ENCODE measurements at places on chromosomes 6 and 20.

DNA sequence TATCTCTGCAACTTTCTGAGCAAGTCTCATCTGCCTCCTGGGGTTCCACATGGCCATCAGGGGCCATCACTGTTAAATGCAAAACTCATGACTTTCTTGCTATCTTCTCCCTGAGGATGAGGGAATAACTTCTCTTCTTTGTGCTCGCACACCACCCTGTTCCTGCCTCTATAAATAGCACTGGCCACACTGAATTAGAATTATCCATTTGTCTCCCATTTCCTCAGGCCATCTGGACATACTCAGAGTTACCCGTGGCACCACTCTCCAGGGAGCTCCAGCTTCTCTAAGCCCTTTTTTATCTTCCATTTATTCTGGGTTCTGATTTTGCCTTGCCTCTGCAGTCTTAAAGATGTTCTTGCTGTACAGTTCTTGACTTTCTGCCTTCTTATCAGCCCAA lies 72.8 kb upstream of the ECI2 start:
- DNase-seq: no peak

DNA sequence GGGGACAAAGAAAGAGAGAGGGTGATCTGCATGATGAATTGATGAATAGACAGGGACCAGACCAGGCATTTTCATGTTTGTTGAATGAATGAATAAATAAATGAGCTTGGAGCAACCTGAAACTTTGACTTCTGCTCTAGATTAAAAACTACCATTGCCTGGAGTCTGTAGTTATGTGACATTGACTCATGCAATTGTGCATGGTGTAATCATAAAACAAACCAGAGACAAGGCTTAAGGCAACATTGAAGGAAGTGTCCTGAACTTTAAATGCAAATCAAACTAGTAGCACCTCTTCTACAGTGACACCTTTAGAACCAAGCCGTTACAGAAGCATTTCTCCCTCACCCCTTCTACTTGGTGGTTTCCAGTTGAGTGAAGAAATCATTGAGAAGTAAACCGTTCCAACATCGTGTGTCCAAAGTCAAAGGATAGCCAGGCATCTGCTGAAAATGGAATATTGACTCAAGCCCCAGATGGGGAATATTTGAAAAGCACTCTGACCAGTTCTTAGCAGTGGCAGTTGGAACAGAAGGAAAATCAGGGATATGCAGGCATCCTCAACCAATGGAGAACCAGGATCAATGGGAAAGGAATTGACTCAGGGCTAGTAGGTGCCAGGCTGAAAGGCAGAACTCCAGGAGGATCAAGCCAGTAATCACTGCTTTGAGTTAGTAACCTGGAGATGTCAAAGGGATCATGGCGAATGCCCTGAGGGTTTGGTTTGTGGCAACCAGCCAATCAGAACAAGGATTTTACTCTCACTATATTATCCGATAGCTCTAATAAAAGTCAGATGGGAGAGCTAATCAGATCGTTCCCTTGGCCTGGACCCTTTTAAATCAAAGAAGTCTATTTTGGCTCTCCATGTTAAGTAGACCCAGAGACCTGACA lies 171.2 kb upstream of the TSHZ2 start:
- no peak for DNase-seq

DNA sequence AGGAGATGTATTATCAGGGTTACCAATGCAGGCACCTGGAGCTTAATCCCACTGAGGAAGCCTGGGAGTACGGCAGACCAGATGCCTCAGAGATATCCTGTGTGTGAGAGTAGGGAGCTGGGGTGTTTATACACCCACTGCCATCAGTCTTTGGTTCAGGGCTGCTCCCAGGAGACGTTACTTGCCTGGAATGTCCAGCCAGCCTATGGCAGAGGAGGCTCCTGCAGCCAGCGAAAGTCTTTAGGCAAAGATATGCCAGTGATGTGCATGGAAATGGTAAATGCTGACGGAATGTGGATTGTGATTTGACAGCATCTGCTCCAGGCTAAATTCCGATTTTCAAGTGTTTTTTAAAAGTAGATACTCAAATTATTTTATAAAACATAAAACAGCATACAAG lies 282.0 kb downstream of the BTBD3 start:
- no peak for DNase-seq

- DNase-seq: no peak
Measured at GRCh38 chr20:635893-636338, 17.1 kb downstream of the SRXN1 start.

- DNase-seq: no peak
Measured at GRCh38 chr6:94099072-94099471, 679.7 kb upstream of the EPHA7 start.

DNA sequence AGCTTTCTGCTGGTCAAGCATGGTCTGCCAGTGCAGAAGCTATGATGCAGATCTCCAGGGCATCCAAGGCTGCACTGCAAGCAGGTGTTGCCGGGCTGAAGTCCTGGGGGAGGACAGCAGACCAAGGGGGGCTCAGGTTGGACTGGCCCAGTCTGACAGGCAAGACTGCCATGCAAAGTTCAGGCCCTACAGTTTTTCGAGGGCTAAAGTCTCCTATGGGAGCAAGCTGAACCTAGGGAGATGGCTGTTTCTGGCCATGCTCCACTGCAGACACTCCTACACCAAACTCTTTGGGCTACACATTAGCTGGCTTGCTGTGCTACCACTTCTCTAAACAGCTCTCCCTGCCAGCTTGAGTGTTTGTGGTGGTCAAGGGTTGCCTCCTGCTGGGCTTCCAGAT lies 130.0 kb upstream of the SYNCRIP start:
- DNase-seq: no peak

- no peak for DNase-seq
Measured at GRCh38 chr20:21381619-21382018, 15.7 kb downstream of the NKX2-4 start.

DNA sequence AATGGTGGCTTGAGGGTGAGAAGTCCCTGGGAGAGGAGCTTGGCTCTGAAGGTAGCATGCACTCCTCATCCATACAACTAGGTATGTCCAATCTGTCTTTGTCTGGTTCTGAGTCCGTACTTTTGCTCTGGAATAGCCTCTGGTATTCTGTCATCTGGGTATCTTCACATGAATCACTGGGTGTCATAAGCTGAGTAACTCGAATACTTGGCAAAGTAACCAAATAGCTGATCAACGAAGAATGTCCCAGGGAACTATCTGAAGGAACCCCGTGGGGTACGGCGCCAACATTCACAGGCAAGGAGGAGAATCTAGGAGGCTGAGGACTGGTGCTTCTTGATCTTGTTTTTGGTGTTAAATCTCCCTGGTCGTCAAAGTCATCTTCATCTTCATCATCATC lies 184.8 kb downstream of the HIVEP2 start:
- DNase-seq: no peak

DNA sequence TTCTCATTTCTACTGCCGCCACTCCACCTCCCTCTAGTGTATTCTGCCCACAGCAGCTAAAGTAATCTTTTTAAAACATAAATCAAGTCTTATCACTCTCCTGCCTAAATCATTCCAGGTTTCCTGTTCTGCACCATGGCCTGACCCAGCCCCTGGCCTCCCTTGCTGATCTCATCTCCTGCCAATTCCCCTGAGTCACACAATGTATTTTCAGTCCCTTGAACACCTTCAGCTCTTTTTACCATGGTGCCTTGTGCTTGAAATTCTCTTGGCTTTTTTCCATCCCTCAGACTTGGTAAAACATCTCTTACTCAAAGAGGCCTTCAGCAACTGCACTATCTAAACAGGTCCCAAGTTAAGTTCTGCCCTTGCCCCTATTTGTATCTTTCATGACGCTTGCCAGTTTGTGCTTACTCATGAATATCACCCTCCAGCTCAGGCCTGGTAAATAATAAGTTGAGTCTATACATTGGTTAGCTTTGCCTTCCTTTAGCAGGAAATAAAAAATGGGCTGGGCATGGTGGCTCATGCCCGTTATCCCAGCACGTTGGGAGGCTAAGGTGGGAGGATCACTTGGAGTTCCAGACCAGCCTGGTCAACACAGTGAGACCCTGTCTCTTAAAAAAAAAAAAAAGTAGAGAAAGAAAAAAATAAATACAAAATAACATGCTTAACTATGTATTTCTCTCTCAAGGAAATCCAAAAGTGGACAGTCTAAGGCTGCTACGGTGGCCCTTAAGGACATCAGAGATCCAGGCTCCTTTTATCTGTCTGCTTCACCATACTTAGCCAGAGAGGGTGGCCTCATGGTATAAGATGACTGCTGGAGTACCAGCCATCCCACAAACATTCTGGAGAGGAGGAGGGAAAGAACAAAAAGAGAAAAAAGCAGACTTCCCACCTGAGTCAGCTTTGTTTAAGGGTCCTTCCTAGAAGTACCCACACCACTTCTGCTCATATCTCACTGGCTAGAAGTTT lies 62.2 kb downstream of the ARFGEF2 start:
- DNase-seq: no peak

DNA sequence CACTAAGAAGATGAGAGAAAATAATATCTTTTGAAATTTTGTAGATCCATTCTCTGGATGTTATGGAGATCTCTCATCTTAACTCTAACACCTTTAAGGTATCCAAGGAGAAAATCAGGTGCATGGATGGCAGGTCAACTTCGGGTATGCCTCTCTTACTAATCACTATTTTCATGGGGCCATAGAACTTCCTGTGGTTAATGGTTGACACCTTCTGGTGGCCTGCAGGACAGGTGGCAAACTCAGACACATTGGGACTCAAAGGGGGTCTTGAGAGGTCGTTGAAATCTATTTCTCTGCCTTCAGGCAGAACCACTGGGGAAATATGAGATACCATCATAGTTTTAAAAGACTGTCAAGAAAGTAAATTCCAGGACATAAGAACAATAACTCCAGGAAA lies 76.5 kb downstream of the ADAT2 start:
- DNase-seq: no peak

- DNase-seq: no peak
Measured at GRCh38 chr6:163302747-163303146, 111.8 kb upstream of the QKI start.

DNA sequence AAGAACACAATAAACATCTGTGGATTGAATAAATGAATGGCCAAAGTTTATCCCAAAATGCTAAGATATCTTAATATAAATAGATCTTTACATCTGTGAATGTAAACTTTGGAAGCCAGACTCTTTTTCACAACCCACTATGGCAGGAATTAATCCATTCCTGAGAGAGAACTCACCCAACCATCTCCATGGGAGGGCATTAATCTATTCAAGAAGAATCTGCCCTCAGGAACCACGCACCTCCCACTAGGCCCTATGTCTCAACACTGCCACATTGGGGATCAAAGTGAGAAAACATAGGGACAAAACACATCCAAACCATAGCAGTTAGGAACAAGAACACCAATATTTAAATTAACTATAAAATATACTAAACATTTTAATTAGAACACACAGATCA lies 3.4 kb downstream of the UBE3D start:
- no peak for DNase-seq

Measured in right forelimb (tissue), 1 donor.